ENCODE measurements at places on chromosomes 5 and 9. TPM values are rescaled to one million over a fixed set of nuclear protein-coding genes. Genes with fewer than 3 reads are reported as not detected.

The PCDHA3 gene
- 0.50 TPM for total RNA-seq

The TSSK1B gene
- total RNA-seq: not detected

- no peak for DNase-seq
Measured at GRCh38 chr9:123620239-123620638, 264.2 kb downstream of the CRB2 start.

DNA sequence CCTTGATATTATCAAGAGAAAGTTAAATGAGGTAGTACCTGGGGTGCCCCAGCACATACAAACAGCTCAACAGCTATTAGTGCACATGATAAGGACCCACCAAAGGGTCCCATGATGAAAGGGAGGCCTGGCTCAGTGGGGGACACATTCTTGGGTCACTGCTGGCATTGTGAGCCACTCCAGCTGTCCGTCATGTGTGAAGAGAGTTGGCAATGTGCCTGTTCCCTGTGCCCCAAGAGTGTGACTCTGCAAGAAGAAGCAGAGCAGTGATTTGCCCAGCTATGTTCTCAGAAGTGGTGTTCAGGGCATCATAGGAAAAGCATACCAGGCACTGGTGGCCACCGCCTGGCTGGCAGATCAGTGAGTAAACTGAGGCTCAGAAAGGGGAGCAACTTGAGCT is 37.1 kb upstream of the TDRD7 start:
- DNase-seq: no peak

- DNase-seq: no peak
Measured at GRCh38 chr9:79395755-79396154, 176.0 kb upstream of the TLE4 start.
